Stimulated activated CD8-positive, alpha-beta memory T cell treated with anti-CD3 and anti-CD28 coated beads, Interleukin-15, amount 100 ng/mL, for 48 hours (primary cell): ENCODE measurements at places on chromosomes 16 and 17.

DNA sequence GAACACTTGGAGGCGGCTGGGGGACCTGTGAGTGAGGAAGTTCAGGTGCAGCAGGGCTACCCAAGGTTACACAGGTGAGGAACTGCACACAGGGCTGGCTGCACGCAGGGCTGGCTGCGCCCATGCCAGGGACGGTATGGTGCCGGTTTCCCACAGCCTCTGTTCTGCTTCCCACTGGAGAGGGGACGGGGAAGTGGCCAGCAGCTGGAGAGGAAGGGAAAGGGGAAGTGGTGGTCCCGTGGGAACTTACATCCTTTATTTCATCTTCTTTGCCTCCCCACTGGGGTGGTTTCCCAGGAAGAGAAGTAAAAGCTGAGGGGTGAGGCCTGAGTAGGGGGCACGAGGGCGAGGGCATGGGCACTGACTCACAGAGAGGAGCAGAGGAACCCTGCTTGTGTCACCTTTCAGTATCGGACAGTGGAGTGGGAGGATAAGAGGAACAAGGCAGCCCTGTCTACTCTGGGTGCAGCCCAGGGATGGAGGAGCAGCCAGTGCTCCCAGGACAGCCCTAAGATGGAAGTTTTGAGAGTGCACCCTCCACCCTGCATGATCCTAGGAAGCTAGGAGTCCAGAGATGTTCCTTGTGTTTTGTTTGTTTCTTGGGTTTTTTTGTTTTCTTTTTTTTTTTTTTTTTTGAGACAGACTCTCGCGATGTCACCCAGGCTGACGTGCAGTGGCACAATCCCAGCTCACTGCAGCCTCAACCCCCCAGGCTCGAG, 25.5 kb upstream of the CDH1 start:
- DNase-seq, result no peak

DNA sequence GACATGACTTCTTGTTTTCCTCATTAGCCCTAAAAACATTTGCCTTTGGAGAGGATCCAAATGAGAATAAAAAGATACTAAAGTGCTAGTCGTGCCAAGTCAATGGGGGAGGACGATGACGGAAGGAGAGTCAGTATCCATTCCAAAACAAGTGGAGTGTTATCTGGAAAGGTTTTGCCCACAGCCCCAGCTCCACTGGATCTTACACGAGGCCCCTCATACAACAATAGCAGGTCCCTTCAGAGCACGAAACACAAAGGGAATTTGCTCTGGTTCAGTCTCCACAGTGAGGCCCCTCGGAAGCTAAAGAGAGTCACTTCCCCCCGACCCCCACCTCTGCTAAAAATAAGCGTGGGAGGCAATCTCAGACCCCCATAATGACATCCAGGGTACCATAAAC, 496.9 kb upstream of the ZFHX3 start:
- DNase-seq, result no peak

DNA sequence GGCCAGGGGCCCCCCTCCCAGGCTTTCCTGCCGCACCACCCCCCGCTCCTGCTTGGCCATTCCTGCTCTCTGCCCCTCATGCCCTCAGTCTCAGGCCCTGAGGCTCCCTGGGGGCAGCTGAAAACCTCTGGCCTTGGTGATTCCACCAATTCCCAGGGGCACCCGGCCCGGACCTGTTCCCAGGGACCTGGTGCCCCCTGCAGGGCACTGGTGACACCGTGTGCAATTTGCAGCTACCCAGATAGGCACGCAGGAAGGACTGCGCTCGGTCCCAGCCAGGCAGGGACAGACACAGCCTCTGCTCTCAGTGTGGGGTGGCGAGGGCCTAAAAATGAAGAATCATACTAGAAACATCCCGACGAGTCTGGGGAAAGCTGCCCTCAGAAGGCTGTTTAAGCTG, 13.4 kb downstream of the WFDC1 start:
- DNase-seq, result no peak

DNA sequence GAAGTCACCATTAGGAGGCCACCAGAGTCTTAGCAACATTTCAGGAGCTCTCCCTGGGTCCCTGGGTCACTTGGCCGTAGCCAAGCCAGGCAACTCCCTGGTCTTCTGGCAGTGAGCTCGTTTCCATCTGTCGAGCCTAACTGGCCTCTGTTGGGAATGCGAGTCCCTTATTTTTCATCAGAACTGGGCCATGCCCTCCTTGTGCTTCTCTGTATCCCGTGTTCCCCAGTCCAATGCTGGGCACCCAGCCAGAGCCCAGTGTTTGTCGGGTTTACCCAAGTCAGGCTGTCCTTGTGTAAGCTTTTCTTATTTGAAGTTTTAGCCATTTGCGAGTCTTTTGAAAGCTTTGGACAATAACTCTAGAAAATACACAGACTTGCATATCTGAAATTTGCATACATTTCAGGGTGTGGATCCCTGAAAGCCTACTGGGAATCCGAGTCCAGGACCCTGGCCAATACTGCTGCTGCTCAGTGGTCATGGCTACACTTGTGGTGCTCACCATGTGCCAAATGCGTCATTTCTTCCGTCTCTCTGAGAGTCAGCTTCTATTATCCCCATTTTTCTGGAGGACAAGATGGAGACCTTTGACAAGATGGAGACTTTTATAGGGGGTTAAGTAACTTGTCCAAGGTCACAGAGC, 81.6 kb upstream of the LGALS9 start:
- no peak for DNase-seq

DNA sequence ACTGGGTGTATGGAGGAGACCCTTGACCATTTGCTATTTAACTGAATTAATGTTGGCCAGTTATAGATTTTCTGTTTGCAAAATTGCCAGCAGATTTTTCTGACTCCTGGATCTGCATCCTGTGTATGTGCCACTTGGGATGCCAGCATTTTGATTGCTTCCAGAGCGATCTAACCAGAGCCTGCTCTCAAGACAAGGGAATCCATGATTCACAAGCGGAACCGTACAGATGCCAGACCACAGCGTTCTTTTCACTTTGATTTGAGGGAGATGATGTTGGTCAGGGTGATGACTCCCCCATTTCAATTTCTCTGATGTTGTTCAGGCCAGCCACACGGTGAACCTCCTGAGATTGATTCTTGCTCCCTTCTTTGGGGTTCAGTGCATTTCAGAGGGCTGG, 228.7 kb downstream of the CDH13 start:
- no peak for DNase-seq

GRCh38 chr17:60583008-60583407, 17.0 kb upstream of the PPM1D start:
- no peak for DNase-seq

- no peak for DNase-seq
Observed at GRCh38 chr17:7852262-7852670, 2.6 kb upstream of the TMEM88 start.
